Dorsolateral prefrontal cortex (tissue), 122 donors: ENCODE measurements at places on chromosomes 2 and 18. TPM values are rescaled to one million over a fixed set of nuclear protein-coding genes. Genes with fewer than 3 reads are reported as not detected.

Gene TBR1
- 124 TPM for total RNA-seq

Gene LONRF2
- total RNA-seq = 114 TPM

Gene SRSF7
- total RNA-seq = 89.9 TPM

Gene SCN1A
- 135 TPM for total RNA-seq

Gene RGPD4
- total RNA-seq = not detected

Gene DSEL
- 17.5 TPM for total RNA-seq

Gene CNTNAP5
- 47.3 TPM for total RNA-seq

Gene FAM237A
- total RNA-seq = not detected

Gene IL36G
- not detected for total RNA-seq

Gene ANKRD29
- total RNA-seq = 20.0 TPM

Gene POTEE
- total RNA-seq = 0.33 TPM

DNA sequence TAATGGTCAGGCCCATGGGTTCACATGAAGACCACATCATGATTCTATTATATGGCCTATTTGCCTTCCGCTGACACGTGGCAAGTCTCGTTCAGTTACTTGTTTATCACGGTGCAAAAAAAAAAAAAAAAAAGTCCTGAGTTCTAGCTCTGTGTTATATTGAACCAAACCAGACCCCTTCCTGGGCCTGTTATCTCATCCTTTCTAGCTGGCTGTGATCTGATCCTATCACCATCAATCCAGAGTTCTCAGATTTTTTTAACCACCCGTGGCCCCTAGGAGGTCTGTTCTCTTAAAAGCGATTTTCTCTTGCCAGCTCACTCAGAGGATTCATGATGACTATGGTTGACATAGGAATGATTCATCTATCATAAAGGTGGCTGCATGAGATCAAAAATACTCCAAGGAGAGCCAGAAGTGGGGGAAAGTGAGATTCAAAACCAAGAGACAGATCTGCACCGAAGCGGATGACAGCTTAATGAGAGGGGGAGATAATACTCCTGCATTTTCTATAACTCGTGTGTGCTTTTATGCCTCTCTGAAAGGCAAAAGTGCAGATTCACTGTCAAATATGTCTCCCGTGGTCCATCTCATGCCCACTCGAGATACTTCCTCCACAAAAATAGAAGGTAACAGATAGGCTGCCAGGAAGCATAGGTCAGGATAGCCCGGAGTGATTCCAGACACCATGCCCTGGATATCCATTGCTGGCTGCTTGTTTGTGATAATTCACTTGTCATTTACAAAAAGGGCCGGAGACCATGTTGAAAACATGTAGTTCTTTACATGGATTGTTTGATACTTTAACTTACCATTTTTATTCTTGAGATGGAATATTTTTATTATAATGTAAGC lies 505.7 kb upstream of the KLHL29 start:
- DNase-seq = no peak

GRCh38 chr2:212535996-212536816 lies 2.4 kb downstream of the ERBB4 start:
- peak; percentile 58 for DNase-seq

DNA sequence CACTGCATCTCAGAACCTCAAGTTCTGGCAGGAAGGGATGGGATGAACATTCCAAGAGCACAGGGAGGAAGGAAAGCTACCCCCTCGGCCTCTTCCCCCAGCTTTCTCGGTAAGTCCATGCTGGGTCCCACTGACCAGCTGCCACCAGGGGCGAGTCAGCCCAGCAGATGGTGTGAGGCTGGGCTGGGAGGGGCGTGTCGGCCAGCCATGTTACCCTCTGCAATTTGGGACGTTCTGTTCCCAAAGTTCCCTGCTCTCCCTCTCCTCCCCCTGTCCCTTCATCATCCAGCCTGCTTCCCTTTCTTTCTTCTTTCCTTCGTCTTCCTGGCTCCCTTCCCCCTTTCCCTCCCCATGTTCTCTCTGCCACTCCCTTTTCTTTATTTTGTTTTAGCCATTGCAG lies 74.3 kb upstream of the TNP1 start:
- no peak for DNase-seq

- DNase-seq = no peak
Measured at GRCh38 chr2:36965206-36965605, 1.1 kb downstream of the STRN start.

- DNase-seq = no peak
Measured at GRCh38 chr2:206614811-206615210, 27.5 kb upstream of the FAM237A start.

DNA sequence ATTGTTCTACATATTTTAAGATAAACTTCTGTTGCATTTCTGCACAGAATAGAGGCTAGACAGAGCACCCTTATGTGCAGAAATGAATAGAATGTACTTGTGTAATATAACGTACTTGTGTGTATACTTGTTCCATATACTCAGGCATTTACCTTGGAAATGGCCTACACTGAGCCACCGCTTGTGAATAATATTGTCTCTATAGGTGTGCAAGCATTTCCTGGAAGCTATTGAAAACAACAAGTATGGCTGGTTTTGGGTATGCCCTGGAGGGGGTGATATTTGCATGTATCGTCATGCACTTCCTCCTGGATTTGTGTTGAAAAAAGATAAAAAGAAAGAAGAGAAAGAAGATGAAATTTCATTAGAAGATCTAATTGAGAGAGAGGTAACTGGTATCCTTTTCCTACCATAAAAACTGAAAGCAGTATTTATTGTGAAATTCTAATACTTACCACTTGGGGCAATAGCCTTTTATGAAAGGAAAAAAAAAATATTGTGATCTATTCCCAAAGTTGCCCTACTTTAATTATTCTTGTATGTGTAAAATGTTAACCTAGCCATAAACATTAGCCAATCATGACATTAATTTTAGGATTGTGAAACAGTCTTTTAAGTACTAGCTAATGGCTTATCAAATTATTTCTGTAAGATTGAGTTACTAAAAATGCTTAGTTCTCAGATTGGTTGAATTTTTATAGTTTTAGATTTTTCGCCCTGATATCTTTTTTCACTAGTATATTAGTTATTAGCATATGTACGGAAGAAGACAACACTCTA lies 18.0 kb downstream of the ZC3H15 start:
- no peak for DNase-seq

DNA sequence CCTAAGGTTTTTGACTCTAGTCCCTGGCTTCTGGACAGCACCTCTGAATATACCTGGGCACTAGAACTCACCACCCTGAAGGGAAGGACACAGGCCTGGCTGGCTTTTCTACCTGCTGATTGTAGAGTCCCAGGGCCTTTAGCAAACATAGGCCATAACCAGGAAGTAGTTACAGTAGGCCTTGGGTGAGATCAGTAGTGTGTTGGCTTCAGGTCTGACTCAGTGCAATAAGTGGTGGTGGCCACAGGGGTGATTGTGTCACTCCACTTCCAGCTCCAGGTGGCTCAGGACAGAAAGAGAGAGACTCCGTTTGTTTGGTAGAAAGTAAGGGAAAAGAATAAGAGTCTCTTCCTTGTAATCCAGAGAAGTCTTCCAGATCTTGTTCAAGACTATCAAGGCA lies 101.7 kb upstream of the LGALSL start:
- no peak for DNase-seq

DNA sequence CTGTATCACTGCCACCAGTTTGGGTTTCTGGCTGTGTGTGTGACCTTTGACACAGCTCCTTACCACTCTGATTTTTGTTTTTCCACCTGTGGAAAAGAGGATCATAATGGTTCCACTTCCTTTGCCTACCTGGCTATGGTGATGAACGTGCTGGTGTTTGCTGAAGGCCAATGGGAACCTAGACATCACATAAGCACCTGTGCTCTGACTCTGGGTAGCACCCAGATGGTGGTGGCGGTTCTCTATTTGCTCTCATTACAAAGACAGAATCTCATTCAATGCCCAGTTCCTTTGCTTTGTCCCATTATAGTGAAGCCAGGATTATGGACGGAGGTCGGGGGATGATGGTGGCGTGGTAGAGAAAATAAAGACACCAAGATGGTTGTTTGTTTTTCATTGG lies 121.2 kb upstream of the GATA6 start:
- DNase-seq = no peak

DNA sequence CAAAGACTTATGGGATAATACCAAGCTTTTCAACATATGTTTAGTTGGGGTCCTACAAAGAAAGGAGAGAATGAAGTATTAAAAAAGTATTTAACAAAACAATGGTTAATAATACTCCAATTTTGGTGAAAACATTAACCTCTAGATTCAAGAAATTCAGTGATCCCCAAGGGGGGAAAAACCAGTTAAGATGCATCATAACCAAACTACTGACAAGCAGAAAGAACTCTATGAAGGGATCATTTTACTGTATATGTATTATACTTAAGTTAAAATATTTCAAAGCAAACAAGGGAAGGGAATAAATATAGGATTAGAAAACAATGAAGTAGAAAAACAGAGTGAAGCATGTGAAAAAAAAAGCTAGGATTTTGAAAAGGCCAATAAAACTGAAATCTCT lies 8.7 kb downstream of the CNRIP1 start:
- DNase-seq = no peak

DNA sequence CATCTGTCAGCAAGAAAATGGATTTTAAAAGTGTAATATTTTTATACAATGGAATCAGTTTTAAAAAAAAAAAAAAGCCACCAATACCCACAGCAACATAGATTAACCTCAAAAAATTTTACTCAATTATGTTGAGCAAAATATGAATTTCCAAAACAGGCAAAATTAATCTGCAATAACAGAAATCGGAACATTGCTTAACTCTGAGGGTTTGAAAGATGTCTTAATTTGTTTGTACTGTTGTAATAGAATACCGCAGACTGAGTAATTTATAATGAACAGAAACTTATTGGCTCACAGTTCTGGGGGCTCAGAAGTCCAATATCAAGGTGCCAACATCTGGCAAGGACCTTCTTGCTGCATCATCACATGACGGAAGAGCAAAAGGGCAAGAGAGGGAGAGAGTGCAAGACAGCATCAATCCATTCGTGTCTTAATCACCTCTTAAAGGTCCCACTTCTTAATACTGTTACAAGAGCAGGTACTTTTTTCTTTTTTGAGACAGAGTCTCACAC lies 31.8 kb upstream of the TNFAIP6 start:
- DNase-seq = no peak

DNA sequence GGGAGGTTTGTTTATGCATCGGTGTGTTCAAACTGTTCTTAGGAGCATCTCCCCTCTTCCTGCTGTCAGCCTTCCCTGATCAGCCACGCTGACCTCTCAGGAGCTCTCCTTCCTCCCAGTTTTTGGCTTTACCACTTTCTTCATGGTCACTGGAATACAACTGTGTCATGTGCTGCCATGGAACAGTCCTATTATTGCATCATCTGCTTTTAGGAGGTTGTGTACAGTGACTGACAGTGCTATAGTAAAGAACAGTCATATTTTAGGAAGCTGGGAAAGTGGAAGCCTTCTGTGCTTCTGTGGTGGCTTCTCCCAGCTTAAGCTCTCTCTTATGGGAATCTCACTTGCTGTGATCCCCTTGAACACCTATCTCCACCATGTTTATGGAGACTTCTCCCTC lies 165.5 kb downstream of the TPGS2 start:
- DNase-seq = no peak

- no peak for DNase-seq
Measured at GRCh38 chr2:109597283-109597682, 16.5 kb downstream of the SEPTIN10 start.

DNA sequence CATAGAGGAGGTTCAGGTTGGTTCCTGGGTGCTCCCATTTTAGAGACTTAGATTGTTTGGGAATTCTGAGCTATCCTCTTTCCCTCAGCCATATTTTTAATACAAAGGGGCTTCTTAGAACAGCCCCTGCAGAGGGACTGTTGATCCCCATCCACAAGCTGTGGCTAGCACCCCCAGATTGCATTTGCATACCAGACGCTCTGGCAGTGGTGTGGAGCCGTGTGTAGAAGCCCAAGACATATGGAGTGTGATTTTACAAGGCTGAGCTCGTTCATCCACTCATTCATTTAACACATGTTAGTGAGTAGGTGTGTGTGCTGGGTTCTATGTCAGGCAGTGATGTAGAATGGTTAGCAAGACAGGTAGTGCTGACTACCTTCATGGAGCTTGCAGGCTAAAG lies 166.7 kb upstream of the BOD1L2 start:
- no peak for DNase-seq

- DNase-seq = no peak
Measured at GRCh38 chr2:207925601-207926000, 99.7 kb downstream of the PLEKHM3 start.

GRCh38 chr2:24827321-24828237 lies 34.4 kb downstream of the CENPO start:
- peak; percentile 84 for DNase-seq

- no peak for DNase-seq
Measured at GRCh38 chr2:138906549-138906948, 126.4 kb upstream of the NXPH2 start.

- DNase-seq = peak; percentile 64
Measured at GRCh38 chr18:76821875-76822505, 367 bp upstream of the ZNF236 start.

- DNase-seq = no peak
Measured at GRCh38 chr18:394987-395362, 105.5 kb downstream of the COLEC12 start.

GRCh38 chr2:39390216-39390615 lies 46.9 kb downstream of the MAP4K3 start:
- DNase-seq = no peak

GRCh38 chr18:9334973-9335696 lies 562 bp downstream of the TWSG1 start:
- peak; percentile 48 for DNase-seq

- no peak for DNase-seq
Measured at GRCh38 chr2:214038186-214038585, 372.7 kb upstream of the VWC2L start.

- DNase-seq = no peak
Measured at GRCh38 chr2:198347946-198348345, 543.6 kb downstream of the PLCL1 start.

DNA sequence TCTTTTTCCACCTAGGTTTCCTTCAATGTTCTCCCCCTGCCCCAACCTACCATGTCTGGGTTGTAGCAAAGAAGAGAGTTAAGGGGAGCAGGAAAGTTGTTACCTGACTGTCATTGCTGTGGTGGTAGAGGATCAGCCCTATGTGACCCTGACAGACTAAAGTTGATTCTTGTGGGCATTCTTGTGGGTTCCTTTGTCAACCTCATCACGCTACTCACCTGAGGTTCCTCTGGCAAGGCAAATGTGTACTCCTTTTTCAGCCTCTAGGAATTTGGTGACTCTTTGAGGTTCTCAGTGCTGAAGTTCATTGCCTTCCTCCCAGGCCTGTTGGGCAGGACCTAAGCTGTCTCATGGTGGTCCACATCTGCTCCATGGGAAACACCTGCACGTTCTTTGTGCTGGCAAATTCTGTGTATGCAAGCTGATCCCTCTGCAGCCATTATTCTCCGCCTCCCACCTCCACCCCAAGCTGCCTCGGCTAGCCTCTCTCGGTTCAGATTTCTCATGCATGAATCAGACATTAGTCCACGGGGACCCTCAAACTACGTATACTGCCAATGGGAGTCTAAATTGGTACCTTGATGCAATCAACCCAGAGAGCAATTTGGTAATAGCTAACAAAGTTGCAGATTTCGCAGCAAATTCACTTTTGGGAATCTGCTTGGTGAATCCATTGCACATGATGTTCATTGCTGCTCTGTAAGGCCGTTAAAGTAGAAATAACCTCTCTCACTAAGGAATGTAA lies 1.5 kb upstream of the GMCL1 start:
- no peak for DNase-seq
